ENCODE measurements at places on chromosomes 16 and 17.
A peak's percentile ranks its signal among the peaks of the same experiment; 100 is the strongest.

DNA sequence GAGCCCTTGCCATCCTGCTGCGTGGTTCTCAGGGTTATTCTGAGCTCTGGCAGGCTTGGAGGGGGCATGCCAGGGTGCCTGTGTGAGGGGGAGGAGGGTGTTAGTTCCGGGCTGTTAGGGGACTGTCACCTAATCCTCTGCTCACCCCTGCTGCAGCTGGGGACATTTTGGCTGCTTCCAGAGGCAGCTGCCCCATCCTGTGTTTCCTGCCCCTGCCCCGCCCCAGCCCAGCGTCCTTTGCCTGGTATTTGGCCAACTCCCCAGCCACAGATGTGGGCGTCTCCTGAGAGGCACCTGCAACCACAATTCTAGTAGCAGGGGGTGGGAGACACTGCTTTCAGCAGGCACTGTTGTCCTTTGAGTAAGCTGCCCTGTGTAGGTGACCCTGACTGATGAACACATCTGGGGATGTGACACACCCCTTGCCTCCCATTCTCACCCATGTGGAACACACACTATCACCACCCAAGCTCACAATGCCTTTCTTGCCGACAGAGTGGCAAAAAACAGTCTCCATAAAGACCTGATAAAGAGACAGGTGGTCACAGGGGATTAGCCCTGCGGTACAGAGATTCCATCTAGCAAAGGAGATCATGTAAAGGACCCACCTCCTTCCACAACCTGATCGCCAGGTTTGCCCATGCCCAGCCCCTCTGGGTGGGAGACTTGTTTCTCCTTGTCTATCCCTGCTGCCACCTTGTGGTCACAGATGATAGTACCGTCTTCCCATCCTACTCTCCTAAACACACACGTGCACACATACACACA lies at the start of gene CHRNE:
Gene CHRNE (minus strand): TSS at position 48 of the 768 bp plus-strand sequence. CDS start 35 bp downstream, at position 13.
- DNase-seq, result peak; percentile 54

DNA sequence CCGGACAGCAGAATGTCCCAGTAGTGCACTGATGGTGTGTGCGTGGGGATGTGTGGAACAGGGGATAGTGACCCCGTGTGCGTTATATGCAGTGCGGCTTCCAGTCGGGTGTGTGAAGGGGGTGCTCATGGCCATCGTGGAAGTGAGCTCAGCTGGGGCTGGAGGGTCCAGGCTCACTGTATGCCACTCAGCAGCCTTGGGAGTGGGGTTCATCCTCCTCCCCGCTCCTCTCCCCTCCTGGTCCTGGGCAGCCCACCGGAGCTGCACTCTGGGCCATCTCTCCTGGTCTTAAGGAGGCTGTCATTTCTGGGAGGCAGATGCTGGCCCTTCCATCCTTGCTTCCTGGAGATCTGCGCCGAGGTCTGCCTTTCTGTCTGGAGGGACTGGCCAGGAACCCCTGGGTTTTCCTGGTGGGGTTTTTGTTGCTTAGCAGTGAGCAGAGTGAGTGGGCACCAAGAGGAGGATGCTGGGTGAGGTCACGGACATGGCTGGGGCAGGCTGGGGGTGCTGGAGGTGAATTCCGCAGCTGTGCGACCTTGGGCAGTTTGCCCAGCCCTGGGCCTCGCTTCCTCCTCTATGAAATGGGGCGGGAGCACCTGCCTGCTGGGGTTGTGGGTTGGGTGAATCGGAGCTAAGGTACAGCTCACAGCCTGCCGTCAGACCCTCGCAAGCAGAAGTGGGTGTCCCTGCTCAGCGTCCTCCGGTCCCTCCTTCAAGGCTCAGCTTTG lies 164.1 kb downstream of the SEC14L1 start:
- DNase-seq, result no peak

- no peak for DNase-seq
Observed at GRCh38 chr16:30004811-30005242, 6.0 kb downstream of the DOC2A start.

DNA sequence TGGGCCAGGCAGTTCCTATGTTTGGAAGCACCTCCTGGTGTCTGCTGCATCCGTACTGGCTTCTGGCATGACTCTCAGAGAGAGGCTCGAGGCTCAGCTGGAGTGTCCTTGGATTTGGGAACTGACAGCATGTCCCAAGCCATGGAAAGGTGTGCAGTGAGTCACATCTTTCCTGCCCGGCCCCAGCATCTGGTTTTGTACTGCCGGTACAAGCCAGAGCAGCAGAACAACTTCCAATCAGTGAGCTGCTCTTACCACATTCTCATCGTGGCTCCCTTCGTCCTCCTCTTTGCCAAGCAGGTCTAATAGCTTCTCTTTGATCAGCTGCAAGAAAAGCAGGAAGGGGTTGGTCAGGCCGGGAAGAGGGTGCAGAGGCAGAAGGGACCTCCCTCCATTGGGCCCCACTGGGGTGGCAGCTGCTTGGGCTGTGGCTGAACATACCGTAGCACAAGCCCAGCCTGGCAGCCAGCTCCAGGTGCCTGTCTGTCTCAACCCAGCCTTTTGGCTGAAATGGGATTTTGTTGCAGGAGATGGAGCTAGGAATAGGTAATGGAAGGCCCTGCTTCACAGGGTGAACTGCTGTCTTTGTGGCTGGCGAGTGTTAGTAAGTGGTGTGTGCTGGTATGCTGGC lies 24.2 kb downstream of the SPACA3 start:
- no peak for DNase-seq

GRCh38 chr16:28164140-28164539 lies 47.6 kb downstream of the XPO6 start:
- no peak for DNase-seq

DNA sequence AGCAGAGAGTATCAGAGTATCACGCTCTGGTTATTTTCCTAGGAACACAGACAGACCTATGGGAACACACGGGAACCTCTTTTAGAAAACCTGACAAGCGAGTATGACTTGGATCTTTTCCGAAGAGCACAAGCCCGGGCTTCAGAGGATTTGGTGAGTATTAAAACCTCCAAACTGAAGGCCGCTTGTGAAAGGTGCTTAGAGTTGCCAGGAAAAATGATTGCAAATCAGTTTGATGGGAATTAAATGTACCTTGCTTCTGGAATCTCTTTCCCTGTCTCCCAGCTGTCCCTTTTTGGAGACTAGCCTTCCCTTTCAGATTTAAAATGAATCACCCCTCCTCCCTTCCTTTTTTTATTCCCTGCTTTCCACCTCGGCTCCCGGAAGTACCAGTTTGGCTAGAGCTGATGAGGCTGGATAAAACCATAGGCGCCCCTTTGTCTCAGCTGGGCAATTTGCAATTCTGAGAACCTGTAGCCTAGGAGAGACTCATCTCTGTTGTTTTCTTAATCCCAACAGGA lies 27.3 kb downstream of the KAT7 start:
- no peak for DNase-seq

DNA sequence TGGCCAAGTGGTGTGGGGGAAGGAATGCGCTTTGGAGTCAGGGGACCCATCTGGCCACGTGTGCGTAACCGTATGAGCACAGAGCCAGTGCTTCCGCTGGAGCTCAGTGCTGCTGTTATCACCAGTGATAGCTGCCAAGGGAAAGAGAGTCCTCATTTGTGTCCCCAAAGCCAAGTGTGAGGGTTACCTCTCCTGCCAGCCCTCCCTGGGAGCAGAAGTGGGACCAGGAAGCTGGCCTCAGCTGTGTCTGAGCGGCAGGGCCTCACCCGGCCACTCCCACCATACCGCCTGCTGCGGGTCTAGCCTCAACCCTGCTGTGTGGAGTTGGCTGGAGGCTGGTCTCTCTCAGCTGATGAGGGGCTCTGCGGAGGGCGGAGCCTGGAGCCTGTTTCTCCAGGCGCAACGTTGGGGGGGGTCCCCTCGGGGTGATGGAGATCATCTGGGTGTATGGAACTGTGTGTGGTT lies 44.5 kb downstream of the MEAK7 start:
- no peak for DNase-seq

DNA sequence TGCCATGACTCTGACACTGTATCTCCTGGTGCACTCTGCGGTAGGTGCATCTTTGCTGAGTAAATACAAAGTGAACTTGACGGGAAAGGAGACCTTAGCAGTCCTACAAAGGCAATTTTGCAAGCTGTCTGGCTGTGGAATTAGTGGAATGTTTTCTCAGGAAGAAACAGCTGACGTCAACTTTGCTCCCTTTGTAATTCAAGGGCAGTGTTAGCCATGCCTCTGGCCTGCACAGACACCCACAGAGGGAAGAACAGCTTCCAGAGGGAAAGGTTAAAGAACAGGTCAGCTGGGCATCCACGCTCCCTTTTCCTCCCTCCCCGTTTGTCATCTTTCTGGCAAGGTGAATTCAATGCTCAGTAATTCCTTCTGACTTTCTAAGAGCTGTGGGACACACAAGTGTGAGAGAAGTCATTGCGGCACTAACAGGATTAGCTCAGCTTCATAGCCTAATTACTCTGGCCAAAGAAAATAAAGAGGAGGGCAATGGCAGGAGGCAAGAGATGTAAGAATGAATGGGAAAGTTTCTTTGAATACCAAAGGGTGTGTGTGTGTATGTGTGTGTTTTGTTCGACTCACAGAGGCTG lies 476.9 kb upstream of the GOT2 start:
- DNase-seq, result no peak

DNA sequence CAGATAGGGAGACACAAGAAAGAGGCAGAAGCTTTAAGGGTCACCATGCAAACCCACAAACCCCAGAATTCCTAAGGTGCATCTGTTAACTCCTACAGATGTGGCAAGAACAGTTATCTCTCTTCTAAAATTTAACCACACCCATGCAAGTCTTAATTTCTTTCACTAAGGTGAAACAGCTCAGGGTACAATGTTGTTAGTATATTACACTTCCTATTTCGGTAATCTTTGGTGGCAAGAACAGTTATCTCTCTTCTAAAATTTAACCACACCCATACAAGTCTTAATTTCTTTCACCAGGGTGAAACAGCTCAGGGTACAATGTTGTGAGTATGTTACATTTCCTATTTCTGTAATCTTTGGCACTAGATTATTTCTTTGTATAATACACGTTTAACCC lies 6.6 kb downstream of the CCL23 start:
- no peak for DNase-seq

DNA sequence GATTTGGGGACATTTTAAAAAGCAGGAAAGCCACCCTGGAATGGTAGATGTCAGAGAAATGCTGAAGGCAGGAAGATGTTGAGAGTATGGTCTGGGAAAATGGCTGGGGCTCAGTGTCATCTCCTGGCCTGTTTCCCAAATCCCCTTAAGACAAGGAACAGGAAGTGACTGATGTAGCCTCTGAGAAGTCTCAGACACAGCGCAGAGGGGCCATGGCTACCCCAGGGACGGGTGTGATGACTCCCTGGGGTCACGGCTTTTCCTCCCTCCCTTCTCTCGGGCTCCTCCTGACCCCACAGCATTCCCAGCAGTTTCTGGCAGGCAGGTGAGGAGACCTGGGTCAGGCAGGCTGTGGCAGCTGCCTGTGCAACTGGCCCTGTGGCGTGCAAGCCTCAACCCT lies 45.4 kb downstream of the RAP1GAP2 start:
- no peak for DNase-seq

DNA sequence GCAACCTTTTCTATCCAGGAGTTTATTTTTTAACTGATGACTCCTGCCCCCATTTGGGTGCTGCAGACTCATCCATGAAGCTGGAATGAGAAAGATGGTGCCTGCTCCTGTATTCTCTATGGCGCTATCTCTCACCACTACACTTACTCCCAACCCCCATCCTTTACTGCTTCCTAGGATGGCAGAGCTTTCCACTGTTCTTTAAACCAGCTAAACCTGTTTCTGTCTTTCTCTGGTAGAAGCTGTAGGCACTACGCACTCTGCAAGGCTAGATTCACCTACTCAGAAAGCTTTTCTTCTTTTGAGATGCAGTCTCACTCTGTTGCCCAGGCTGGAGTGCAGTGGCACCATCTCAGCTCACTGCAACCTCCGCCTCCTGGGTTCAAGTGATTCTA lies 47.0 kb downstream of the ADAMTS18 start:
- no peak for DNase-seq

GRCh38 chr16:67528870-67529581 lies 397 bp downstream of the RIPOR1 start:
- DNase-seq, result no peak

- DNase-seq, result no peak
Observed at GRCh38 chr17:49910094-49910857, 58.7 kb upstream of the DLX4 start.

DNA sequence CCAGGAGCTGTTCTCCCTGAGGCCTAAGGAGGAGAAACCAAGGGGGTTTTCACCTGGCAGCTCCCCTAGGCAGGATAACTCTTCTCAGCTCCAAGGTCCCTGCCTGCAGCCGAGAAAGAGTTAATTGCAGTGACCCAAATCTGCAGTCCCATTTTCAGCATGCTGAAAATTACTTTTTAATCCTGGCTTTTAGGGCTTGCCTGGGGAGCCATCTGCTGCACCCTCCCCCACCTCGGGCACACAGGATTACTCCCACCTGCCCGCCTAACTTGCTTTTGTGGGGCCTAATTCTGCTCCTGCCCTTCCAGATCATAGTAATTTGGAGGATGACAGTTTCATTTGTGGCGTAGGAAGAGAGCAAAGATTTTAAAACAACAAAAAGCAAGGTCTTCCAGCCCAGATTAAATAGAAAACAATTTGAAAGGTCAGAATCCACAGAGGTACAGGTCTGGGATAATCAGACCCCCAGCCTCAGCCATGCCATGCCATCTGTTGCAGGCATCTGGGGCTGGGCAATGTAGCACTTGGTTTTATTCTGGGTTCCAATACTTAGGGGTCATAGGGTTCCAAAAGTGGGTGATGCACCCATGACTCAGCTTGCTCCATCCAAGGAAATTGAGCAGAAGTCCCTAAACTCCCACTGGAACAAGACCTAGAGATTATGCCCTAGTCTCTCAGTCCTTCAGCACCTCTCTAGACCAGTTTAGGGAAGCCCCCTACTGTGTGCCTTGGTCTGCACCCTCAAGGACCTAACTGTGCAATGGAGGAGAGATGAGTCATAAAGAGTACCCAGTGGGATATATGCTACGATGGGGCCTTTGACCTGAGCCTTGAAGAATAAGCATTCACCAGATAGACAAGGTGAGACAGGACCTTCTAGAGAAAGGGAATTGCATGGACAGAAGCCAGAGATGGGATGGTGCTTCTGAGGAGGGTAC lies 64.5 kb upstream of the NLK start:
- DNase-seq, result no peak

- DNase-seq, result peak; percentile 32
Observed at GRCh38 chr17:32520104-32520701, 33.4 kb downstream of the CDK5R1 start.

DNA sequence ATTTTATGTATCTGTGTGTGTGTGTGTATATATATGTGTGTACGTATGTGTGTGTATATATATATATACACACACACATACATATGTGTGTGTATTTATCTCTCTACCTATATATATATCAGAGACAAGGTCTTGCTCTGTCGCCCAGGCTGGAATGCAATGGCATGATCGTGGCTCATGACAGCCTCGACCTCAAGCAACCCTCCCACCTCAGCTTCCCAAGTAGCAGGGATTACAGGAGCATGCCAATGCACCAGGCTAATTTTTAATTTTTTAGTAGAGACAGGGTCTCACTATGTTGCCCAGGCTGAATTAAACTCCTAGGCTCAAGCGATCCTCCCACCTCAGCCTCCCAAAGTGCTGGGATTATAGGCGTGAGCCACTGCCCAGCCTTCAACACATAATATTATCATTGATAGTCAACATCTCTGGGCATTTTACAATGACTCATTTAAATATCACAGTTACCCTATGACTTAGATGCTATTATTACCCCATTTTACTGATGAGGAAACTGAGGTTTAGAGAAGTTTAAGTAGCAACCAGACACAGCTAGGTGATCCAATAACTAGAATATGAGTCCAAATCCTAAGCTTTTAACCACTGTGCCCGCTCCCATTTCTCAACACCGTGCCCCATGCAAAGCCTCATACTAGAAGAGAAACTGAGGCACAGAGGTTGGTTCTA lies 24.3 kb downstream of the G6PC3 start:
- no peak for DNase-seq

GRCh38 chr17:42578282-42578869 lies 847 bp upstream of the PSMC3IP start:
- DNase-seq, result peak; percentile 43

GRCh38 chr17:19646788-19647696 lies 1.5 kb upstream of the ALDH3A2 start:
- DNase-seq, result no peak

Data from activated T-helper 1 cell treated with anti-CD3 and anti-CD28 coated beads, Interleukin-2, amount 50 U/mL, for 16 hours (primary cell).